NCI-H774 (cell line): ENCODE measurements at places on chromosomes 7 and 10.

GRCh38 chr7:24604630-24605029 is 31.4 kb downstream of the PALS2 start:
- no peak for DNase-seq

GRCh38 chr10:75694790-75695189 is 263.4 kb downstream of the LRMDA start:
- no peak for DNase-seq

DNA sequence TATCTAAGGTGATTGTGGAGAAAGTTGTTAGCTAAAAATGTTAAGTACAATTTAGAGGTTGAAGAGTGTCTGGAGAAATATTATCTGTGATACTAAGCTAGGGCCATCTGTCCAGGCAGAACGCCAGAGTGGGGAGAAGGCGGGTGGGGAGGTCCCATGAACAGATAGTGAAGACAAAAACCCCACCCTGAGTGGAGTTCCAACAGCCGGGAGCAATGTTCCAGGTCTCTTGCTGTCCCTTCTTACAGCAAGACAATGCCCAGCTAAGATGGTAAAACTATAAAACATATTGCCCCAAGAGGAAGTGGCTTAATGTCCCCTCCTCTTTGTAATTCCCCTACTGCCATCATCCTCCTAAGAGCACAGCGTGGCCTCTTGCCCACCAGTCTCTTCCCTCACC is 10.4 kb upstream of the IL15RA start:
- no peak for DNase-seq

DNA sequence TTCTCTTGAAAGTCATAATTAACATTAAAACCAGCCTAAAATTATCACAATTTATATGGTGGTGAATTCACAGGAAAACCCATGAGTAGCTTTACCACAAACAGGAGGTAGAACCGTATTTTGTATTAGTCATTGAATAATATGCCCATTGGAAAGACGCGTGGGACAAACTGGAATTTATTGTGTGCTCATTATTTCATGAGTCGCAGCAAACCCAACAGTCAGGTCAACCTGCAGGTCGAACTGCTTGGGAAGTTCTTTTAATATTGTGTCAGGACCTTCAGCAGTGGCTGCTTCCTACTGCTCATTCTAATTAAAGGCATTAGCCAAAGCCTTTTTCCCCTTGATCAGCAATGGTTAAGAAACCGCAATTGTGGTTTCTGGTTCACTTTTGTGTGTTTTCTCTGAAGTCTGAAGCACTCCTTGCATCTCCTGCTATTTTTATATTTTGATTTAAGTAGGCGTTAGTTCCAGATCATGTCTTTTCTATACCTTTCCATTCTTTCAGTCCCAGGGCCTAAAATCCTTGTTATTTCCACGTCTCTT is 100.1 kb downstream of the RAB11FIP2 start:
- DNase-seq, result no peak

DNA sequence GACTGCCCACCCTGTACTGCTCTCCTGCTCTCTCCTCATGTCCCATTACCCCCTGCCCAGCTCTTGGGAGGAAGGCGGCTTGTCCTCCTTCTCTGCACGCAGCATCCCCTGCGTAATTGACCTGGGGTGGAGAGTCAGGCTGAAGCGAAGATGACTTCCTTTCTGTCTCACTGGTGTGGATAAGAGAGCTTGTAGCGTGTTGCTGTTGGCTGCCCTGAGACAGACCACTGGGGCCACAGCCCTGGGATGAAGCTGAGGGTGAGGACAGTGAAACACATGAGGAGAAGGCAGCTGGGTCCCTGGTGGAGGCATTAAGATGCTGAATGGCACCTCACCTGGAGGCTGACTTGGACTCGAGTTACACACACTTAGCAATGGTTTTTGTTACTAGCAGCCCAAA is 310.3 kb upstream of the ZNF32 start:
- DNase-seq, result no peak

DNA sequence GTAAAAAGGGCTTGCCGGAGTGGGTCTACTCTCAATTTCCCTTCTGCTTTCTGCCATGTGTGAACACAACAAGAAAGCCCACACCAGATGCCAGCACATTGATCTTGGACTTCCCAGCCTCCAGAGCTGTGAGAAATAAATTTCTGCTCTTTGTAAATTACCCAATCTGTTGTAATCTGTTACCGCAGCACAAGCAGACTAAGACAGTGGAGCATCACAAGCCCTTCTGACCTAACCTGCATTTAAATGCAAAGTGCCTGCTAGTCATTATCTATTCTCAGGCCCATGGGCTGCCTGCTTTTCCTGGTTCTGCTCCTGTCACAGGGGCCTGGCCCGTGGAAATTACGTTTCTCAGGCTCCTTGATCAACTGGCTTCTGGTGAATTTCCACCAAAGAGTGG is 199.3 kb upstream of the AUTS2 start:
- no peak for DNase-seq

- no peak for DNase-seq
These were observed 98.7 kb downstream of the ITIH5 start for GRCh38 chr10:7567911-7568620.

GRCh38 chr10:77463499-77463898 is 174.1 kb downstream of the KCNMA1 start:
- no peak for DNase-seq

DNA sequence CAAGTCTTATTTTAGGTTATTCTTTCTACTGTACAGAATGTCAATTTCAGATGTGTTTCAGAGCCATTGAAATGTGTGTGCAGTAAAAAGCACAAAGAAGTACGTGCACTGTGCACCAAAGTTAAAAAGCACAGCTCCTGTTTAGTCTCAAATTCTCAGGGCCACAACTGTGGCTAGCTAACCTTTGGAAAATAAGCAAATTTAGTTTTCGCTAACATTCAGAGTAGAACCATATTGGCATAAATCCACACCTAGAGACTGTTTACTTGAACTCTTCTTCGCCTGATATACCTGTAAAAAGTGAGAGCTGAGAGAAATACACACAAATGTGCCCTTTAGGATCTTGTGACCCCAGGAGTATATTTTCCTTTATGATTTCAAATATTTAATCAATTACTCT is 353.9 kb downstream of the TFEC start:
- no peak for DNase-seq
